ENCODE measurements at places on chromosomes 6 and 20.

DNA sequence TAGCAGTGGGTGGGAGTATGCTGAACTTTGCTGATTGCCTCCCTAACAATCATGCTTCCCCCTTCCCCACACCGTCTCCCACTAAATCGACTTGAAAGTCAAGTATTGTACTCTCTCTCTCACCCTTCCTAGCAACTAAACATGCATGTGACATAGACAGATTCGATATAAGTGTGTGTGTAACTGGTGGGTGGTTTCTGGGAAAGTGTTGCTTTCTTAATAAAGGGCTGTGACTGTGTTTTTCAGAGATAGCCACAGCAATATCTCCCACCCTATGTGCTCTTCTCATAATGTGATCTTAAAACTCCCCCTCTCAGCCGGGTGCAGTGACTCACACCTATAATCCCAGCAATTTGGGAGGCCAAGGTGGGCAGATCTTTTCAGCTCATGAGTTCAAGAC, 49.3 kb upstream of the E2F3 start:
- DNase-seq, result no peak

DNA sequence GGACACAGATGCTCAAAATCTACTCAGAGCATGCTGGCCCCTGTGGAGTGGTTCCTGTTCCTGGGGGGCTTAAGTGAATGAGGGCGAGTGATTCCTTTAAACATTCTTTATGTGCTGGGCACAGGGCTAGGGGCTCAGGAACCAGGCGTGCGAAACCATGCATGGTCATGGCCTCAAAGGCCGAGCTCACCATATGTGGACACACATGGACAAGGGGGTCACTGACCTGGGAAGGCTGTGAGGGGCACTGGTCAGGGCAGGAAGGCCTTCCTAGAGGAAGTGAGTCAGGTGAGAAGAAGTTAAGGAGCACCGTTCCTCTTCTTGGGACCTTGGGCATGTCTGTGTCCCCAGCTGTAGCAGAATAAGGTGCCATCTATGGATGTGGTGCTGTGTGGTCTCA, 74.6 kb upstream of the BHLHE23 start:
- no peak for DNase-seq

DNA sequence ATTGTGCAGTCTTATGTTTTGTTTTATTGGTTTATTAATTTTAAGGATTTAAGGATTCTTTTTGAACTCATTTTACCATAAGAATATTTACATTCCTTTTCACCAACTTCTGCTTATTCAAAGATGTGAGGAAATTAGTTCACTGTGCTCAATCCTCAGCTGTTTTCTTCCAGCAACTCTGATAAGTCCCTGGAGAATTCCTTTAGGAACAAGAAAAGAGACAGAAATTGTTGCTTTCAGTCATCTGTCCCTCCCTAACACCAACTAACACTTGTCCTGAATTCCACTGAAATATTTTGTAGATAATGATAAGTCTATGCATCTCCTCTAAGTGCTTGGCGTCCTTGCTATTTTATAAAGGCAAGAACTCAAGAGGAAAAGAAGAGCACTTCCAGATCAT, 334.8 kb upstream of the MARCKS start:
- no peak for DNase-seq

- no peak for DNase-seq
Measured at GRCh38 chr6:87543696-87544473, 45.9 kb downstream of the RARS2 start.

DNA sequence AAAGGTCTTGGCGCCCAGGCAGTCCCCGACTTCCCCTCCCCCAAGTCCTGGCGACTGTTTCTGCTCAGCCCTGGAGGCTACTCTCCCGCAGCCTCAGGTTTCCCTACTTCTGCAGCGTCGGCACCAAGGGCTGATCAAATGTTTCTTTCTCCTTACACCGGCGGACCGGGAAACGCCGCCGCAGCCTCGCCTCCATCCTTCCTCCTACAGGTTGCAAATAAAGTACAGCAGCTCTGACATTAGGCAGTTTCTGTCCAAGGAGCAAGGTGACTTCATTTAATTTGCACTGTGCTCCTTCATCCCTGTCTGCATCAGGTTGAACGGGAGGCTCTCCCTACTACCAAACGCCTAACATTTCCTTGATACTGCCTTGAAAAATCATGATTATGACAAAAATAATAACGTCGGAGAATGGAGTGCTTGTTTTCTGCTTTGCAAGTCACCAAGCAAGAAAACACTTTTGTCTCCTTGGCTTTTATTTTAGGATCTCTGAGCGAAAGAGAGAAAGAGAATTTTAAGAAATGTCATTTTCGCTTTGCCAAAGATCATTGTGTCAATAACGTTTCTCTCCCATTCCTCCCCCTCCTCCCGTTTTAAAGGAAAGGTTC, 1.0 kb downstream of the CLIC5 start:
- DNase-seq, result peak; percentile 19

GRCh38 chr20:24382743-24383142, 86.7 kb upstream of the SYNDIG1 start:
- peak; percentile 64 for DNase-seq

- no peak for DNase-seq
Measured at GRCh38 chr20:4304601-4305000, 289.2 kb upstream of the RNF24 start.

GRCh38 chr6:159754959-159755914, 6.6 kb upstream of the ACAT2 start:
- DNase-seq, result no peak

DNA sequence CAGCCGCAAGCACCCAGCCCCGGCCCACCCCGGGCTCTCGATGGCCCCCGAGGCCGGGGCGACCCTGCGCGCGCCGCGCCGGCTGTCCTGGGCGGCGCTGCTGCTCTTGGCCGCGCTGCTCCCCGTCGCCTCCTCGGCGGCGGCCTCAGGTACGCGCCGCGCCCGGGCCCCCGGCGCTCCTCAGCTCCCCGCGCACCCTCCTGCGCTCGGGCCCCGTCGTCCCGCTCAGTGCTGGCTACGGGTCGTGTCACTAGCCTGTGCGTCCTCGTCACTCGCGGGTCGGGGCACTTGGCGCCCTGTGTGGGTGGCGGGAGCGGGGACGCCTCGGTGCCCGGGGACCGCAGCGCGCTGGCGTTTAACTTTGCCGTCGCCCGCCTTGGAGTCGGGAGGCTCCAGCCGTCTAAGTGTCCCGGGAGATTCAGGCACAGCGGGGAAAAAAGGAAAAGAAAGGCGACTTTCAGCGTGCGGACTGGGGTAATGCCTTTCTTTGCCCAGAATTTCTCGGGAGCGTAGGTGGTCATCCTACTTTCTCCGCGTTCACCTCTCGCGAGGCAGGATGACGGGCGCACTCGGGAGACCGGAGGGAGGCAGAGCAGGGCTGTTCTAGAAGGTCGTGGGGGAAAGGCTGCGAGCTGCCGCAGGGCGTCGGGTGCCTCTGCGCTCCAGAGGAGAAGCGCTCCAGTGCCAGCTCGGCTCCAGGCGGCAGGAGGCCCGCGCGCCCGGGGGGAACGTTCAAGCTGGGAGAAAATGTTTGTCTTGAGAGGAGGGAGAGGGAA, 545 bp downstream of the FNDC1 start:
- DNase-seq, result peak; percentile 53

GRCh38 chr20:52313341-52313963, 121.9 kb upstream of the ZFP64 start:
- DNase-seq, result peak; percentile 89

DNA sequence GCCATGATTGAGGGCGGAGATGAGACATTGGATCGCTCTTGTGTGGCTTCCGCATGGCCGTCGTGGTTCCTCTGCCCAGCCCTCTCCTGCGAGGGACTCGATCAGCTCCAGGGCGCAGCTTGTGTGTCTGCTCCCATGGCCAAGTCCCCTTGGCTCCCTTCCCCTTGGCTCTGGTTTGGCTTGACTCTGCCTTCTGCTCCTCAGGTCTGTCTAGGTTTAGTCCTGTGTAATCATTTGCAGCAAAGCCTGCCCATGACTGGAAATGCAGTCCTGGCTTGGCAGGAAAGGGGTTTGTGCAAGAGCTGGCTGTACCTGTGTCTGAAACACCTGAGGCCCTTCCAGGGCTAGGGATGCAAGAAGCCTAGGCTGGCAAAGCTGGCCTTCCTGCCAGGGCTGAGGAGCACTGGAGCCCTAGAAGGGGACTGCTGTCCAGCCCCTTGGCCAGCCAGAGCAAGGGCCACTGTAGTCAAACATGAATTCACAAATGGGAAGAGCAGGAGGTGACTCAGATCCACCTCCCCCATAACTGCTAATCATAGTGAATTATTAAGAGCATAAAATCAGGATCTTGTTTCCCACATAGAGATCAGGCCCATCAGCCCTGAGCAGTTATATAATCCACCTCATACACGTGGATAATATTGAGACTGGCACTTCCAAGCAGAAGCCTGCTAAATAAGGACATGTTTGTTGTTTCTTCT, 196.8 kb downstream of the FARS2 start:
- DNase-seq, result no peak

GRCh38 chr6:40705354-40705753, 118.2 kb upstream of the LRFN2 start:
- DNase-seq, result no peak

DNA sequence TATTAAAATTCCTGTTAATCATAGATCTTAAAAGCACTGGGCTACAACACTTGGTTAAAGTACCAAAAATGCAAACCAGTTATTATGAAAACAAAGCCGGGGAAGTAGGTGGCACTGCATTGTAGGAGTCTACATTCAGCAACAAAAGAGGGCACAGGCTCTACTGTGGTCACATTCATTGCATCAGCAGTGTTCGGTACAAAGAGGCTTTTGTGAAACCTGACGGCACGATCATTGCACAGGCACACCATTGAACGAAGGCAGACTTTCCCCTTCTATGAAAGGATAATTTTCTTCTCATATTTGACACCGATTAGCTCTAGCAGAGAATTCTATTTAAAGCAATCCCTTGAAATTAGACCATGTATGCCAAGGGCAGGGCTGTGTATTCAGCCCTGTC, 44.6 kb upstream of the AGPAT4 start:
- no peak for DNase-seq

DNA sequence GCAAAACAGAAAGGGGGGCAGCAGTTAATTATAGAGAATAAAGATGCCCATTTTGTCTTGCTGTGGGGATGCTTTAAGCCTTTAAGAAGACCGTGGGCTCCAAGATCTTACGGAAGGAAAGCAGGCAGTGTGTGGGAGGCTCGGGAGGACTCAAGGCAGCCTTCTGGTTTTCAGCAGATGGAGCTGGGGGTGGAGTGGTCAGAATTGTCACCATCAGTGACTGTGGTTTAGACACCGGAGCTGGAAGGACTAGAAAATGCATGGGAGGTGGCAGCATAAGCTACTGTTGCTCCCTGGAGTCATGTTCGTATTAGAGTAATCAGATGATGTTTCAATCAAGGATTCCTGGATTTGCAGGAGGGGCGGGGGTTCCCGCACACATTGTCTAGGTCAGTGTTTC, 3.7 kb downstream of the PHACTR1 start:
- no peak for DNase-seq
